ENCODE measurements at places on chromosomes 11 and 22.

DNA sequence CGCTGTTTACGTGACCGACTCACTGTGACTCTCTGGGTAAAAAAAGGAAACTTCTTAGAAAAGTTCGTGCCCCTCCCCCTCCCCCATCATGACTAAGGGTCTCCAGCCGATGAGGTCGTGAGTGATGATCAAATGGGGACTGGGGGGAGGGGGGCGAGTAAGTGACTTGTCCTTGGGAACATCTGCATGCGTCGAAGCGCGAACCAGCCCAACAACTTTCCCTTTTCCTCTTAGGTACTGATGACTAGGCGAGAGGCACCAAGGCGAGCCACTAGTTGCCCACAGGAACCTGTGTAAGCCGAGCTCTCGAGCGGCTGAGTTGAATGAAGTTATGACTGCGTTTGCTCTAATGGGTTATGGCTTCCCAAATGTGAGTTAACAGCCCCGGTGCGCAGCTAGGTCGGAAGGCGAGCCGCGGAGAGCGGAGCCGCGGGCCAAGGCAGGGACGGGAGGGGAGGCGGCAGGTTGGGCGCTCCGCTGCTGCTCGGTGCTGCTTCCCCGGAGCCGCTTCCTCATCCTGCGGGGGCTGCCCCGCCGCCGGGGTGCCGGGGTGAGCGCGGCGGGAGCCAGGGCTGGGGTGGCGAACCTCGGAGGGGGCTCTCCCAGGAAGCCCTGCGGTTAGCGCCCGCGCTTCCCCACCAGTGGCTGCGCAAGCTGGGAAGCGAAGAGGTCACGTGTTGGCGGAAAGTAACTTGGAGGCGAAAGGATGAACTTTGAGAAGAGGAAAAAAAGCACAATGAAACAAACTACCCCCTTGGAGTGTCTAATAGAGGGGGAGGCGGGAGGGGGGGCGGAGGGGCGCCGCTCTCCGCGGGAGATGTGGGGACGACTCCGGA lies 22.1 kb upstream of the BDNF start:
- DNase-seq: peak; percentile 47

GRCh38 chr11:96107143-96107824 lies 183.4 kb upstream of the MTMR2 start:
- DNase-seq: no peak

DNA sequence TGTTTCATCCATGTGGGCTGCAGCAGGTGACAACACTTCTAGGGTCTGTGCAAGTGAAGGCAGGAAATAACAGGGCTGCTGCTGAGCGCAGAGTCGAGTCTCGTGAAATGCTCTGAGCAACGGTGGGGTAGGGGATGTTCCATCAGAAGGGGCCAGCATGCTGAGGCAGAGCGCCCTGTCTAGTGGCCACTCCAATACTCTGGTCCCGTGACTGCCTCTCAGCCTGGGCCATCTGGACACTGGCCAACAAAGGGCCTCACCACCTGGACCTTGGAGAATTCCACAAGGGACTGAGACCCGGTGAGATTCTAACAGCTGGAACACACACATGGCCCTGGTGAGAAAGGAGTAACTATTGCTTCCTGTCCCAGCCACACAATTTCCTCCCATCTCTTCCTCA lies 375.7 kb downstream of the SHANK2 start:
- DNase-seq: no peak

DNA sequence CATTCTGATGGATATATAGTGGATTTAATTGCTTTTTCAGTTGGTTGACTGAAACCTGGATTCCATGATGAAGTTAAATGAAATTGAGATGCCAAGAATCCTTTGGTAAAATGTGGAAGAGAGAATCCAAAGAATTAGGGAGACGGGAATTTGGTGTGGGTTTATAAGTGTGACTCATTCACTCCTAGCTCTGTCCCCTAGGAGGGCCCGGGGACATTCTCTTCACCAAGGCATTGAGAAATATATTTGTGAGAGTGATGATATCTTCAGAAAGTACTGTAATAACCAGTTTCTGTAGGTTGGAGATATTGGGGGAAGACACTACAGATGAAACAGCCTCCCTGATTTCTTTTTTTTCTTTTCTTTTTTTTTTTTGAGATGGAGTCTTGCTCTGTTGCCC lies 13.6 kb upstream of the PHOX2A start:
- no peak for DNase-seq

- DNase-seq: no peak
Measured at GRCh38 chr11:23124996-23125395, 264.7 kb upstream of the CCDC179 start.

DNA sequence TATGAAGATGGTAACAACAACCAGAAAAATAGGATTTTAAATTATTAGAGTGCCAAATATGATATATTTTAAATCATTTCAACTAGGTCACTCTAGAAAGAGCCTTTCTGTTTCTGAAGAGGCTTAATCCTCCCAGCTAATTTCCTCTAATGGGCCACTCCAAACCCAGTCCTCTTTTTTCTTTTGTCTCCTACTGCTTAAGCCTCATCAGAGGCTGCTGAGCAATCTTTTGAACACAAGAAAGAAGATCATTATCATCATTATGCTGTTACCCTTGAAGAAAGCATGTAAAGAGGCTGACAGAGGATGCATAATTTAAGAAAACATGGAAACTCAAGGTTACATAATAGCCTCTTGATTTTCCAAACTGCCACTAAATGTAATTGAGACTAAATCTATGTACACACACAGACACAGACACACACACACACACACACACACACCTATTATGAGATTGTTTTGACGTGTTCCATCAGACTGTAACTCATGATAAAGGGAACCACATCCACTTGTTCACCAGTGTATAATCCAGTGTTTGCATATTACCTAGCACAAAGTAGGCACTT lies 519.6 kb downstream of the METTL15 start:
- no peak for DNase-seq
